ENCODE measurements at places on chromosomes 4 and X.

DNA sequence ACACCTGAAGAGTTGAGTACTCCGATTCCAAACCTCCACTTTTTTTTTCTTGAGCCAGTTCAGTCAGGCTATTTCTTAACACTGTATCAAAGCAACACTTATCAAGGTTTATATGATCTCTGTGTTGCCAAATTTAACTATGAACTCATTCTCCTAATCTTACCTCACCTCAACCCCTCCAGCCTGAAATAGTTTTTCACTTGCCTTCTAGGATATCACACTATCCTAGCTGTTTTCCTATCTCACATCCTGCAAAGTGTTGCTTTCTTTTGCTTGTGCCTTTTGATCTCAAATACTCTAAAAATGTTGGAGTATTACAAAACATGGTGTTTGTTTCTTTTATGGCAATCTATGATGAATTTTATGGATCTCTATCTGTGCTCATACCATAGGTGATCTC is 415.0 kb downstream of the CFAP47 start:
- no peak for DNase-seq

DNA sequence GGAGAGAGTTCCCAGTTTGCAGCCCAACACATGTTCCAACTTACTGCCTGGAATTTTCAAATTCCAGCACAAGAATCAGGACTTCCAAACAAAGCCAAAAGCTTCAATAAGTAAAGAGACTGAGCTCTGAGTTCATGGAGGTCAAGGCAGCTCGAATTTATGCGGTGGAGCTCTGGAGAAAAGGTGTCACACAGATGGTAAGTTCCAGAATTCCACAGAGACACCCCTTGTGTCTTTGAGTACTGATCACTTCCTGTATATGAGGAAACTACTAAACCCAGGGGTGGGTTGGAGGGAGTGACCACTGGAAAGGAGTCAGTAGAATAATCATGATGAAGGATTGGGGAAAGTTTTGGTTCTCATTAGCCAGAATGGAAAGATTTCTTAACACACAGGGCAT is 118.5 kb upstream of the GUCY1A1 start:
- DNase-seq: no peak

DNA sequence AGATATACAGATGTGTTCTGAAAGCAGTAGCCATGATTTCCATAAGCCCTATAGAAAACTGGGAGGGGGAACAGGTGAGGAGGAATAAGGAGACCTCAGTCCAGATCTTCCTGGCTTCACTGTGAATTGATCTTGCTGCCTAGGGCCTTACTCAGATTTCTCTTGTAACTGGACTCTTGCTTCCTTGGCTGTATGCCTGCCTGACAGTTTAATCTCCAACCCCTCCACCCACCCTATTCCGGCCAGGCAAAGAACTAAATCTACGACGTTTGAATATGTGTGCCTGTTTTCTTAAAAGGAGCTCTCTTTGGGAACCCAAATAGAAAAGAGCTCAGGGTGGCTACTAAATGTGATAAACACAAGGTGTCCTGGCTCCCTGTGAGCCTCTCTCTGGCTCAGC is 173.0 kb downstream of the GPC3 start:
- DNase-seq: no peak

- DNase-seq: no peak
These were observed 319.6 kb upstream of the HS3ST1 start for GRCh38 chr4:11748164-11748872.

DNA sequence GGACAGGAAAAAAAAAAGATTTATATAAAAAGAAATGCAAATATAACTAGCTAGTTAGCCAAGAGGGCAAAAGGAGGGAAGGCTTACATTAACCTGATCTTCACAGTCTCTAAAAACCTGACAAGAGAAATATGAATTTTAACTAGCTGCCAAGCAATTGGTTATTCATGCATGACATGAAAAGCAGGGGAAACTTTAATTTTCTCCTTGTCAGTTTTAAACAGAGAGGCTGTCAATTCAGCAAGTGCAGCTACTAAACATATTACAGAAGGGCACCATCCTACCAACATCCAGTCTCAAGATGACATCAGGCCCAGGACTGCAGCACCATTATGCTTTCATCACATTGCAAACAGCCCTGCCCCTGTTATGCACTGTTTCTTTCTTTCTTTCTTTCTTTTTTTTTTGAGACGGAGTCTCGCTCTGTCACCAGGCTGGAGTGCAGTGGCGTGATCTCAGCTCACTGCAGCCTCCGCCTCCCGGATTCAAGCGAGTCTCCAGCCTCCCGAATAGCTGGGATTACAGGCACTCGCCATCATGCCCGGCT is 38.9 kb upstream of the CBR4 start:
- no peak for DNase-seq

- DNase-seq: peak; percentile 88
These were observed 10.1 kb downstream of the DLG3 start for GRCh38 chrX:70454441-70455365.

DNA sequence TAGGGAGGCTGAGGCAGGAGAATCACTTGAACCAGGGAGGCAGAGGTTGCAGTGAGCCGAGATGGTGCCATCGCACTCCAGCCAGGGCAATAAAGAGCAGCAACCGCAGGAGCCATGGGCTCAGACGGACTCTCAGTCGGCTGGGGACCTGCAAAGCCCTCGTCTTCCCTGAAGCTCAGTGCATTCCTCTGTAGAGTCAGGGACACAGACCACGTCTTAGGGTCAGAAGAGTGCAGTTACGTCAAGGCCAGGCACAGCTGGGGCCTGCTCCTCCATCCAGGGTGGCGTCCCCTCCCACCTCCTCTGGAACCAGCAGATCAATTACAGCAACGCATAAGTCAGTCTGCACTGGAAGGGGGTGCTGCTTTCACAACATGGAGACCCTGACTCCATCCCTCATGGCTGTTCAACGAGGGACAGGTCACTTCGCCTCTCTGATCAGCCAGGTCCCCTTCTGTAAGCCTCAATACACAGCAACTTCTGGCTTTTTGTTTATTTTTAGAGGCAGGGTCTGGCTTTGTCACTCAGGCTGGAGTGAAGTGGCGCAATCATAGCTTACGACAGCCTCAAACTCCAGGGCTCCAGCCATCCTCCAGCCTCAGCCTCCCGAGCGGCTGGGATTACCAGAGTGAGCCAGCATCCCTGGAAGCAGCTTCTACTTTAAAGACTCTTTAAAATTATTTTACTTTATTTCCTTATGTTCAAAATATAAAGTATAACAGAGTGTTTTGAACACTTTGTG is 76.4 kb downstream of the ZFYVE28 start:
- no peak for DNase-seq

DNA sequence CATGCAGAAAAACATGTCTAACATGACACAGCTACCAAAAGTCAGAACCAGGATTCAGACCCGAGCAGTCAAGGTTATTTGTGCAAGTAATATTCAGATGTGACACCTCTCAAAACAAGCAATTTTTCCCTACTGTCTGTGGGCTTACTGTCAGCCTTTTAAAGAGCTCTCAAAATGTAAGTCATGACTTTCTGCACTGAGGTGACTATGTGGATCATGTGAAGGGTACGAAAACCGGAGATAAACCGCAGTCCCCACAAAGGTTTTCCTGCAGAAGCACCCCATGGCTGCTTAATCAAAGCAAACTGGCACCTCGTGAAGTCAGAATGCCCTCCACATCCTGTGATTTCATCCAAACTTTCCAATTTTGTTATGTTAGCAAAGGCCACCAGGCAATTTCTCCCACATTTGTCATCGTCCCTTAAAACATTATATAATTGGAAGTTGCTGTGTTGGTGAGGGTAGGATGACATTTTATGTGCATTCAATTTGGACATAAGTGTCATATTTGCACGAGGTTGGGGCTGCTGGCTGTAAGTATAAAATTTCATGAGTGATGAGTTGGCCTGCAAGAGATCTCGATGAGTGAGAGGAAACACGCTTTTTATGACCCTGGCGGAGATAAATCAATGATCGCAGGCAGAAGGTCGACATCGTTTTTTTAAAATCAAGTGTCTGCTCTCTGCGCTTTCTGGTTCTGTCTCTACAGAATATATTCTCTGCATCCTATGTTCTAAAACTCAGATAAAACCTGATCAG is 161.2 kb downstream of the STK32B start:
- DNase-seq: peak; percentile 11

GRCh38 chrX:40272141-40272540 is 174.4 kb upstream of the BCOR start:
- no peak for DNase-seq

DNA sequence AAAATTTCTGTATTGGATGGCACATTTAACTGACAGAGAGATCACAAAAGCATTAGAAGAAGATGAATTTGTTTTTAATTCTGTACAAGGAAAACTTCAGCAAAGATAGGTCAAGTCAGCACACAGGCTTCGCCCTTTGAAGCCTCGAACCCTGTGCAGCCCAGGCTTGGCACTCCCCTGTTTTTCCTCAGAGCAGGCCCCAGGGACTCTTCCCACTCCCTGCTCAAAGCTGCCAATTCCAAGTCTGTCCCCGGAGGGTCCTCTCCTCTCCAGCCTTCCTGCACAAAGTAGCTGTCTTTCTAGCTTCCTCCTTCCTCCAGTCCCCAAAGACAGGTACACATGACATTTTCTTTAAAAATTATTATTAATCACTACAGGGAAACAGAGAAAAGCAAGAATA is 466.3 kb downstream of the PPARGC1A start:
- DNase-seq: no peak

- no peak for DNase-seq
These were observed 239.0 kb upstream of the MAB21L2 start for GRCh38 chr4:150342945-150343344.

DNA sequence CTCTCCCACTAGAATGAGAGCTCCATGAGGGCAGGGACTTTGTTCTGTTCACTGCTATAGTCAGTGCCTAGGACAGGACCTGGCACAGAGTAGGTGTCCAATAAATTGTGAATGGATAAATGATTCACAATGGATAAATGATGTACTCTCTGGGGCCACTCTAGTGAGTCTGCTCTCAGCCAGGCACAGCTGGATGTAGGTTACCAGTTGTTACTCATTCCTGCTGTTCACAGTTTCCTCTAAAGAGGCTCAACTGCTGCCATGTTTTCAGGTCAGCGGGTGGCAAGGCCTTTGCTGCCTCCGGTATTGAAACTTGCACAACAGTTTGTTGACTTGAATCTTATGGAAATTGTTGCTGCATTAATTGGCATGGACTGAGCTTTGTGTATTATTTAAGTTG is 99.1 kb downstream of the NHSL2 start:
- no peak for DNase-seq

DNA sequence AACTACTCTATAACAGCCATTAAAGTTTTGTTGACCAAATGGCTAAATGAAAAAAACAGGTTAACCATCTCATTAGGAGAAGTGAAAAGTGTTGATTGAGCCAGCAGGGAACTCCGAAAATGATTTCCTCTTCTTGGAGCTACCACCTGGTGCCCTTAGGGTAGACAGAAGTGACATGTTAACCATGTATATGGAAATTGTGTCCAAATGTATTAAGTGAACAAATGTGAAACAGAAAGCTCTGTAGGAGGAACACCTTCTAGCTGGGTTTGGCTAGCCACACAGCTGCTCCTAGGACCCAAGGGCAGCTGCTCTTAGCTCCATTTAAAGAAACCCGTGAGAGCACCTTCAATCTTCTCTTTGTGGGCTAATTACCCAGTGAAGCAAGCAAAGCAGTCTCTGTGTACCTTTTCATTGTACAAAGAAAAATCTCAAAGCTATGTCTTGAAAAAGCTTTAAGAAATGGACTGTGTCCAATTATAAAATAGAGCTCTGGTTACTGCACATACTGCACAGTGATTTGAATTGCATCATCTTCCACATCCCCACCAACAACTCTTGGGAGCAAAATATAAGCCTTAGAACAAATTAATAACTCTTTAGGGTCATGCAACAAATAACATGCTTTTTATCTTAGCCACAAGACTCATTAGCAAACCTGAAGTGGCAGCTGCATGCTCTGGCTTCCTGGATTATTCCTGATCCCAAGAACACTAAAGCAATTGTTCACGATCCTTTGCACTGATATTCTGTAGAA is 59.2 kb upstream of the PARM1 start:
- DNase-seq: peak; percentile 89

Measured in MM.1S (cell line).